Neural progenitor cell (in vitro differentiated cells): ENCODE measurements at places on chromosomes 6 and 20.
A peak's percentile ranks its signal among the peaks of the same experiment; 100 is the strongest.

DNA sequence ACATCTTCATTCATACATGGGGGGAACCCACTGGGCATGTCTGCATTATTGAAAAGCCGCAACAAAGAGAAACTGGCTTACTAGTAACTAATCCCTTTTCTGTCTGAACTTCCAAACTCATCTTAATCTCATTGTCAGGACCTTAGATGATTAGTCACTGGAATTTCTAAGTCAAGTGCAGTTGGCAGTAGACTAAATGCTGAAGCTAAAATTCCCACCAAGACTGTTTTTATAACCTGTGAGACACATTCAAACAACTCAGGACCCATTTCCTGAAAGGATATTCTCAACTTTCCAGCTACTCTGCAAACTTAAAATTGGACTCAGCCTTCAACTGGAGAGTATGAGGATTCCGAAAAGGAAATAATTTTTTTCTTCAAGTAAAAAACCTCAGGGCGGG is 94.8 kb upstream of the SCAF8 start:
- no peak for DNase-seq

DNA sequence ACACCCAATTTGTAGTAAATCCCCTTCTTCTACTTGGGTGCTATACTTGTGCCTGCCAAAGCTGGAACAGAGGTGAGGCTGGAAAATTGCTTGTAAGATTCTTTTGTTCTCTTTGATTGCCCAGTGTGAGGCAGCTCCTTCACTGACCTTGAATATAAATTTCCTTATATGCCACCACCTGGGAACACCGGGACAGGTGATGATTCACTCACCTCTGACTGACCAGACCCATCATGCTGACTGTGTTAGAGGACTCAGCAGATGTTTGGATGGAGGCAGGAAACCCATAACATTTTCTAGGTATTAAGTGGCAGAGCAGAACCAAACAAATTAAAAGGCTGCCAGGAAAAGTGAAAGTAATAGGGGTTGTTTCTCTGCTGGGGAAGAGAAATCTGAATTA is 120.9 kb downstream of the GRM1 start:
- DNase-seq: no peak

DNA sequence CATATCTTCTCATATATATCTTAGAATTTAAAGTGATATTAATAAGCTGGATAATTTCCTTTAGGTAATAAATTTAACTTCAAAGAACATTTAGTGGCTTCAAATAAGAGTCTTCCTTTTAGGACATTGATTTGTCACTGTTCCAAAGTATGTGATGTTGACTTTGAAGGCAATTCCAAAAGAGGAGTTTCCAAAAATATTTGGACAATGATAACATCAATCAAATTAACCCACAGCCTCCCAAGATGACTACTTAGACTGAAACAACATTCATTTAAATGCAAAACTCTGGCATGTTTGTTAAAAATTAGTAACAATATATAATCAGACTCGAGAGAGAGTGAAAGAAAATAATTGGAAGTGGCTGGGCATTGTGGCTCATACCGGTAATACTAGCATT is 211.1 kb downstream of the OGFRL1 start:
- DNase-seq: no peak

DNA sequence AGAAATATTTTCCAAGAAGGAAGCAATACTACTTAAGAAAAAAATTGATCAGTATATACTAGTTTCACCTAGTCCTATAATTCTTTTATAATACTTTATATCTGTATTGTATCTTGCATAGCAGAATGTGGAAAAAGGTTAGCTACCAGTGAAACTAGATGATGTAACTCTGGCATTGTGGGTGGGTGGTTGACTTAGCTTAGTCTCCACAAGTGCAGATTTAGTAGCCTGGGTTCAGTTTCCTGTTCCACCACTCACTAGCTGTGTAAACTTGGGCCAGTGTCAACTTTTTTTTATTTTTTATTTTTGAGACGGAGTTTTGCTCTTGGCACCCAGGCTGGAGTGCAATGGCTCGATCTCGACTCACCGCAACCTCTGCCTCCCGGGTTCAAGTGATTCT is 2.0 kb downstream of the MUC21 start:
- no peak for DNase-seq

DNA sequence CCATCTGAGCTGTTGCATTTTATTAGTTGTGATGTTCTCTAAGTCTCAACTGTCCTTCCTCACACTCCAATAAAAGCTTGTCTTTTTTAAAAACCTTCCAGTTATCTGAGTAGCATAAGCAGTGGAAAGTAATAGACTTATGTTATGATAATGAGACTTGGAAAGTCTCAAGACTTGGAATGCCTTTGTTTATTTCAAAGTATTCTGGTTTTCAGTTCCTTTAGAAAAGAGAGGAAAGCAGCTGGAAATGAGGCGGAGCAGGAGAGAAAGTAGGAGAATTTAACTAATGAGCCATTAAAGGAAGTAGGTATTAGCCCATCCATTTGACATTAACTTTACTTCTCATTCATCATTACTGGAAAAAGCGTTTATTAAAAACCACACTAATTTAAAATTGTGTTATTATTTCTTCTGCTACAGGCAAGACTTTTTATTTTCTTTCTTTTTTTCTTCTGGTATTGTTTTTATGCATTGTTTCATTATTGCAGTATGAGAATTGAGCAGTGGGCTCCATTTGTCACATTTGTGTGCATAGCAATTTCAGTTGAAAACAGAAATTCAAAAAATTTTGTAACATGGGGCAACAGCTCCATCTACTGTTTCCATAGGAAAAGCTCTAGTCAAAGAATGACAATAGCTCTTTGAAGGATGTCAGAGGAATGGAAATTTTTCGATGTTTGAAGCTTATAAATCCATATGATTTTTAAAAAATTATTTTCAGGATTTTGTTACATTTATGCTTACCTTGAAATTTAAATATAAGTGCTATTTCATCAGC is 194.8 kb downstream of the COL9A1 start:
- DNase-seq: peak; percentile 57

- DNase-seq: no peak
These were observed 27.4 kb downstream of the PMEPA1 start for GRCh38 chr20:57682184-57683101.

GRCh38 chr6:32491700-32492099 is 38.4 kb downstream of the HLA-DRB5 start:
- DNase-seq: no peak

DNA sequence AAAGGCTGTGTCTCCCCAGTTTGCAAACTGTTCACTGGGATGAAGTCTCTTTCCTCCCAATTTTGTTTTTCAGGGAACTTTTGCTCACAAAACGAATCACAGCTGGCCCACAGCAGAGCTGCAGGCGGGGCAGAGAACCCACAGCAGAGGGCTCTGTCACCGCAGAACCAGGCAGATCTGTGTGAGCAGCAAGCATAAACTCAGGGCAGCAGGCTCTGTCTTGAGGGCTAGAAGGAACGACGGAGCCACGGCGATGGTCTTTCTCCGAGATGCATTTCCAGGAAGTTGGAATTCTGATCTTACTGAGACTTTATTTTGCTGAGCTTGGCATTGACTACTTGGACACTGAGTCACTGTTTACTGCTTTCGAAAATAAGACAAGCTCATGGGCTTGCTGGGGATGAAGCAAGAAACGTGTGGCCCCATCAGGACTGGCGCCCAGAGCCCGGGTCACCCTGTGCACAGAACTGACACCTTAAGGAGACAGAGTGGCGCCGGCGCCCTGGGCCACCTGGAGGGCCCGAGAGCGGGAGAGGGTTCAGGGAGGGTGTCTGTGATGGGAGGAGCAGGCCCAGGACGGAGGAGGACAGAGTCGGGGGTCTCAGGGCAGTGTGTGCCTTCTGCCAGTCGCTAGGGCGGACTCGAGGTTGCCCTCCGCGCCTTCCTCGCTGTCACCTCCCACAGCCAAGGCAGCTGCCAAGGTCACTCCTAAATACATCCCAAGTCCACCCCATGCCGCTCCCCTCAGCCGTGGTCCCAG is 106.3 kb upstream of the NXT1 start:
- no peak for DNase-seq

GRCh38 chr20:23127506-23128279 is 41.6 kb upstream of the CD93 start:
- no peak for DNase-seq

- DNase-seq: no peak
These were observed 69.5 kb downstream of the FAM217A start for GRCh38 chr6:4009486-4009885.
